Globus pallidus (tissue), 1 donor: ENCODE measurements at places on chromosomes 5 and 9.

DNA sequence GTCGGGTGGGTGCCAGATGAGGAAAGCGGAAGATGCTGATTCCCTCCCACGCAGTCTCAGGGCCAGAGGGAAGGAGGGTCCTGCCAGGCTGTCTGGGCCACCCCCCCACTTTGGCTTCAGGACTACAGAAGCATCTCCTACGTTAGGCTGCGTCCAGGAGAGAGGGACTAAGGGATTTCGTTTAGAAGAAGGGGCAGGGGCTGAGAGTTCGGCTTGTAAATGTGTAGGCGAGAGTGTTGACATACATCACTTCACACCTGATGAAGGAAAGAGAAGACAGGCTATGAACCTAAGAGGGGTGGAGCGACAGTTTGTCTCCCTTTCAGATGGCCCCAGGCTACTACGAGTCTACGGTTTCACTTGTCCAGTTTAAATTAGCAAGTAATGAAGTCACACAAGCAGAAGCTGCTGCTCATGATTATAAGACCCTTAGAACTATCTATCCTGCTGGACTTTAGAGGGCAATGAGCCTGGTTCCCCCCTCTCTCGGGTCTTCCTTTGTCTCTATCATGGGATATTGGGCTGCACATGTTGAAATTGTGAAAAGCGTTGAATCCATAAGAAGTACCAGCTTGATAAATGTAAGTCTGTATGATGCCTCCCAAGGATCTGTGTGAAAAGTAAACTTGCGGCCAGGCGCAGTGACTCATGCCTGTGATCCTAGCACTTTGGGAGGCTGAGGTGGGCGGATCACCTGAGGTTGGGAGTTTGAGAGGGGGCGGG, 193.0 kb downstream of the AOPEP start:
- DNase-seq = no peak

GRCh38 chr5:100800562-100800961, 102.5 kb downstream of the ST8SIA4 start:
- DNase-seq = no peak

DNA sequence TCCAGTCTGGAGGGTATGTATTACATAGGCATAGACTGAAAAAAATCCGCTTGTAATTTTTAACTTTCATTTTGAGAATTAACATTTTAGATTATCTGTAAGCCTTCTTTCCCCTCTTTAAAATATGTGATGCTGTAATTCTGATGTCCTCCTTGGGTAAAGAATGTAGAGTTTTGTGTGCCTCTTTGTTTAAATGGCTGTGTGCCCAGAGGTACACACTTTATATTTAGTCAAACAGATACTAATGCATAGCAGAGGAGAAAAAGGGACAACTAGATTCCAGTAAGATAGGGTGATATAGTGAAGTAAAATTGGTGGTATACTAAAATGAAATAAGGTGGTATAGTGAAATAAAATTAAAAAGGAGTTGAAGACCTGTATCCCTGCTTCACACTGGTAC, 1.3 kb downstream of the FBXO38 start:
- DNase-seq = no peak

GRCh38 chr9:5617749-5618148, 11.2 kb upstream of the RIC1 start:
- peak; percentile 11 for DNase-seq

- no peak for DNase-seq
These were observed 127.5 kb upstream of the PLCXD3 start for GRCh38 chr5:41637869-41638268.

DNA sequence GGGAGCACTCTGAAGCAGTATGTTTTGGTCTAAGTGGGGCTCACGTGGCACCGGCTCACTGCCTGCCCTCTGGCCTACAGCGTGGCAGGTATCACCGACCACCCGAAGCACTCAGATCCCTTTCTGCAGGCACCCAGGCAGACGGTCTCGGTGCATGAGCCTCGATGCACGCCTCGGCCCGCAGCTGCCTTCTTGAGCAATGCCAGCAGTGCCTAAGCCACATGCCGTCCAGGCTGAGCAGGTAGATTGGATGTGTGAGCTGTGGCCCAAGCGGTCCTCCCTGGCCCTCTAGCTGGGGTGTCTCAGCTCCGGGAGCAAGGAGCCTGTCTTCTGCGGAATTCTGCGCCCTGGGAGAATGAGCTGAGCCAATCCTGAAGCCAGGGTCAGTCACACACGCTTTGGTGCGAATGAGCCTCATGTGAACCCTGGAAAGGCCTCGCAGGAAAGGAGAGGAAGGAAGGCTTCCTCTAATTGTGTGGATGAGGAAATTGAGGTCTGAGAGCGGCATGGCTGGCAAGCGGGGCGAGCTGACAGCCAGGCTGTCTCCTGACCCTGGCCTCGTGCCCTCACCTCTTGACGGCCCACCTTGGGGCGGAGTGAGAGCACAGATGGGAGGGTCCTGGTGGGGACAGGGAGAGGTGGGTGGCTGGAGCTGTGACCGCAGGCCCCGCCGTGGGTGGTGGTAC, 14.4 kb downstream of the RXRA start:
- DNase-seq = no peak

DNA sequence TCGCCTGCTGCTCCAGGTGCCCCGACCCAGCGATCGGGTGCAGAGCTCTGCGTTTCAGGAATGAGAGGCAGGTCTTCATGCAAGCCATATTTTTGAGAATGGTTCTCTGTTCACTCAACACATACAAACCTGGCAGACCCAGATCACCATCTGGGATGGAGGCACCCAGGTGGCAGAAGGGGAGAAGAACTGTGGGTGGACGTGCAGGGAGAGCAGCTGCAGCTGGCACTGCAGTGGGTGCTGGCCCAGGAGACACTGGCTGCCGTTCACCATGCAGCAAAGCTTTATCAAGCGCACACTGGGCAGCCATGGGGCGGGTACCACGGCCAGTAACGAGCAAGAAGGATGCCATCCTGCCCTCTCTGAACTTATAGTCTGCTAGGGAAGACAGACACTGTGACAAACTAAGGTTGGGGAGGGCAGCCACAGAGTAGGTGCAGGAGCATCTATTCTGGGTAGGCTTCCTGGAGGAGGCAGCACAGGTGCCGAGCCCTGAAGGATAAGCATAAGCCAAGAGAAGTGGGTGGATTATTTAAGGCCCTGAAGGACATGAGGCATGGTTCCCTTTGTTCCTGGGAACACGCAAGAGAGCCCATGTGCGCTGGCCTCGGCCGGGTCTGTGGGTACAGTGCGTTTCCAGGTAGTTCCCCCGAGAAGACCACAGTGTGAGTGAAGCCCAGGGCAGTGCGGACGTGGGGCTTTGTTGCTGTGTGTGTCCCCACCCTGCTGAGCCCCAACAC, 46.2 kb upstream of the FCN2 start:
- DNase-seq = no peak

DNA sequence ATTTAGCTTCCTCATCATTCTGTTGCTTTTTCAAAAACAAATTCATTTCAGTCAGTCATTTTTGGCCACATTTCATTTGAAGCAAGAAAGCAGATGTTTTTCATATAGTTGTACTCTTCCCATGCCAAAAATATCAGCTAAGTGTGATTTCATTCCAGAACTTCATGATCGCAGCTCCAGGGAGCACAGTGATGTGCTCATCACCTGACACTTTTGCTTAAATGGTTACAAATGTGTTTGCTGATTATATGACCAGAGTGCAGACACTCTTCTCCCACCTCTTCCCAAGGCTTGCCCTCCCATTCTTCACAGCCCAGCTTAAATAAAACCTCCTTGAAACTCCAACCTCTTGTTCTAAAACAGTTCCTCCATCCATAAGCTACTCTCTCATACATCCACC, 32.6 kb downstream of the GABRB2 start:
- no peak for DNase-seq

- no peak for DNase-seq
These were observed 377.7 kb downstream of the CYLC2 start for GRCh38 chr9:103372828-103373227.

DNA sequence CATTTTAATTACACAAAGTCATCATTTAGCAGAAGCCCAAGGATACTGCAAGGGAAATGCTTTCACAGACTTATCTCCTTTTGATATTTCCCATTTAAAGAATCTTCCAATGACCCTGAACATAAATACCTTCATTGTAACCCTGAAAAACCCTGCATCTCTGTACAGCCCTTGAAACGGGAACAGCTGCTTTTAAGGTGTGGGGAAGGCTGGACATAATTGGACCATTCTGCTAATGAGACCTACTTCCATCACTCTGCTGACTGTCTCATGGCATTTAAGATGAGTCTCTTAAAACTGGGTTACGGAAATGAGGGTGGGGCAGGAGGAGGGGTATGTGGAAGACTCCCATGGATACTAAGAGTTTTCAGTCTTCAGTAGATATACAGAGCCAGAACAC, 485.8 kb downstream of the BRINP1 start:
- no peak for DNase-seq

DNA sequence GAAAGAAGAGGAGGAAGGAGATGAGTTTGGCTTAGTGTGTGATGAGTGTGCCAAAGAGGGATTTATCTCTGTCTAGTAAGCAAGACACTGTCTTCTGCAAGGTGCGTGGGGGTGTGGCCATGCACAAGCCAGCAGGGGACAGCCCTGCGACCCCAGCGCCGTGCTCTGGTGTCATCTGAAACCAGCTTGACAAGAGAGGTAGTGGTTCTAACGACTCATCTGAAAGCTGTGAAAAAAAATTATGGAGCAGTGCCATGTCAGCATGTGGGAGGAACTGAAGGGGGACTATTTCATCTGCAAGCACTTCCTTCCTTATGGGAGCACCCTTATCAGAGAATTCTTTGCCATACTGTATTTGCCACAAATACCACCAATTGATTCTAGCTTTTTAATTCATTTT, 398.6 kb downstream of the PSAT1 start:
- DNase-seq = no peak

DNA sequence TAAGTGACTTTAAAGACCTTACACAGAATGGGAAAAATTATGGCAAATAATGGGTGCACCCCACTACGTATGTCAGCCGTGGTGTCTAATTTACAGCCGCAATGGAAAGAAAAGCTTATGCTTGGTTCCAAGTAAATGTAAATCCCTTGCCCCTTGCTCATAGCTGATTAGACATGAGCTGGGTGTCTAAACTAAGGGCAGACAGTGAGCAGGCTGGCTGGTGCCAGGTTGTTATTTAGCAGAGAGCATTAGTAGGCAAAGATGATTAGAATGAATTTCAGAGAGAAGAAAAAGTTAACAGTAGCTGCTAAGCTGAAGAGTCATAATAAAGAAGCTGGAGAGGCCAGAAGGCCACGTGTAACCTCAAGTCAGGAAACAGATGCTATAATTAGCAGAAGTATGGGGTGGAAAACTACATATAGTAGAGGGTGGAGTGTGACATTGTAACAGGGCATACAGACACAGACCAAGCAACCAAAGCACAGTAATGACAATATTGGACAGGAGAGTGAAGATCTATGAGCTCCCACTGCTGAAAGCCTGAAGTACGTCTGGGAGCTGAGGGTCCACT, 257.7 kb downstream of the MCTP1 start:
- DNase-seq = no peak

DNA sequence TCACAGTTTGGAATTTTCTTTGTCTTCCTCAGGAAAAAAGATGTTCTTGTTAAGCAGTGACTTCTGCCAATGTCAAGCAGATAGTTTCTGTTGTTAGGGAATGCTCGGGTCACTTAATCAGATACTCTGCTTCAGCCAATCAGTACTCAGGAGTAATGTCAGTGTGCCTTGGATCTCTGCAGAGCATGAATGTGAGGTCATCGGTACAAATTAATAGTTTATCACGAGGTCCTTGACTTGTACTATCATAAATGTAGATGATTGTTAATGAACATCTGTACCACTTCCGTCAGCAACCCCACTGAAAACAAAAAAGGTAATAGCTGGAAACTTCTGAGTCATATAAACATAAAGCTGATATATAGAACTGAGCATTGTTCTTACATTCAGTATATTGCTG, 73.6 kb downstream of the FBXL7 start:
- DNase-seq = peak; percentile 33

DNA sequence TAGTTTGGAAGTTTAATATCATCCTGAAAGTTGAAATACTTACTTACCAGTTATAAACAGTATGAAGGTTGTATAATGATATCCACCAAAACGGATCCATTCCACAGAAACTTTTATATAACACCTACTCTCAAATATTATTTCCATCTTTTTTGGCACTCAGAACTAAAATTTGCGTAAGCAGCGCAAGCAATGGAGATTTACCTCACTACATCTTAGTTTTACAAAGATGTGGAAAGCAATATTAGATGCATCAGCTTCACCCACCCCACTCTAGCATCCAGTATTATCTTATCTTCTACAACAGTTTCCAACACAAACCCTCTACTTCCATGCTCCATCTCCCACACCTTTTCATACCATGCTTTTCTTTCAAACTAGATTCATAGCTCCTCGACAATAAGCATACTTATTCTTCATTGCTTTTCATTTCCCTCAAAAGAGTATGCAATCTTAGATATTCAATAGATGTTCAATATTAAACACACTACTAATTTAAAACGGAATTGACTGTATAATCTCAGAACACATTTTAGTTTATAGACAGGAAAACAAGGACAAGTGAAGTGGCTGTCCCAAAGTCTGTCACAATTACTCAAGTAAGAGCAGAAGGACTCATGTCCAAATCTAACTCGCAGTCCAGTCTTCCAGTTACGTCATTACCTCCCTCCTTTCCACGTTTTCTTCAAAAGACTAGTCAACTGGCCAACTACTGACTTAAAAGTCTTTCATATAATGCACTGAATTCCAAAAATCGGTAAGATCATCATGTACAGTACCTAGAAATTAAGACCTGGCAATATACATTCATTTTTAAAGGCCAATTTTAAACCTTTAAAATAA, 2.2 kb downstream of the PPP2CA start:
- no peak for DNase-seq

- DNase-seq = no peak
These were observed 257.3 kb downstream of the MLLT3 start for GRCh38 chr9:20364959-20365358.

DNA sequence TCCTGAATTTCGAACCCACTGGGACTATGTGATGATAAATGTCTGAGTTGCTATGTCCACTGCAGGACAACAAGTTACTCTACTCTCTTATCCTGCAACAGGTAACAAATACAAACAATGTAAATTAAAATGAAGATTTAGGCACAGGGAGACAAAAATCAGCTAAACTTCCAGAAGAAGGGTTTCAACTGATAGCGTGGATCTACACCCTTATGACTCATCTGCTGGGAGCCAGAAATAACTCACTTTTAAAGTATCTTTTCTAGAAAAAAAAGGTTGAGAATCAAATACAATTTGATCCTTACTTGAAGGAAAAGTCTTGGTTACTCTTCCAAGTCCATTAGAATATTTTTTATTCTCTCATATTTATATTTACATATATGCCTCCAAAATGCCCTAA, 21.4 kb downstream of the PJA2 start:
- no peak for DNase-seq

DNA sequence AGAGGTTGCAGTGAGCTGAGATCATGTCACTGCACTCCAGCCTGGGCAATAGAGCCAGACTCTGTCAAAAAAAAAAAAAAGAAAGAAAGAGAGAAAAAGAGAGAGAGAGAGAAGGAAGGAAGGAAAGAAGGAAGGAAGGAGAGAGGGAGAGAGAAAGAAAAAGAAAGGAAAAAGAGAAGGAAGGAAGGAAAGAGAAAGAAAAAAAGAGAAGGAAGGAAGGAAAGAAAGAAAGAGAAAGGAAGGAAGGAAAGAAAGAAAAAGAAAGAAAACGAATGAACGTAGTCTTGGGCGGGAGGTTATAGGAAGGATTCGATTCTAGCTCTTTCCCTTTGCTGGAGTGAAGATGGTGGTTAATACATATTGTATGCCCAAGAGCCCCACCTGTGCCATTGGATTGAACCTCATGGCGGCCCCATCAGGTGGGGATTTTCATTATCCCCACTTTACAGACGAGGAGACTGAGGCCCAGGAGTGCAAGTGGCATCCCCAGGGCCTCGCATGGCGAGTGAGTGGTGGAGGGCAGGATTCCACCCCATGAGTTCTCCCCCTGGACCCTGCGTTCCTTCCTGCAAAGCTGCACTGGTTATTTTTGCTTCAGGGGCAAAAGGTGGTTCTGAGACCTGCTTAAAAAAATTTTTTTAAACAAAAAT, 80.9 kb upstream of the ASS1 start:
- DNase-seq = no peak
